ENCODE measurements at places on chromosomes 11 and 22.

GRCh38 chr11:112961146-112961668, at the start of gene NCAM1:
NCAM1 (plus strand) TSS chr11:112961420.
- peak; percentile 78 for DNase-seq

GRCh38 chr11:91921974-91922373, 302.6 kb upstream of the FAT3 start:
- no peak for DNase-seq

DNA sequence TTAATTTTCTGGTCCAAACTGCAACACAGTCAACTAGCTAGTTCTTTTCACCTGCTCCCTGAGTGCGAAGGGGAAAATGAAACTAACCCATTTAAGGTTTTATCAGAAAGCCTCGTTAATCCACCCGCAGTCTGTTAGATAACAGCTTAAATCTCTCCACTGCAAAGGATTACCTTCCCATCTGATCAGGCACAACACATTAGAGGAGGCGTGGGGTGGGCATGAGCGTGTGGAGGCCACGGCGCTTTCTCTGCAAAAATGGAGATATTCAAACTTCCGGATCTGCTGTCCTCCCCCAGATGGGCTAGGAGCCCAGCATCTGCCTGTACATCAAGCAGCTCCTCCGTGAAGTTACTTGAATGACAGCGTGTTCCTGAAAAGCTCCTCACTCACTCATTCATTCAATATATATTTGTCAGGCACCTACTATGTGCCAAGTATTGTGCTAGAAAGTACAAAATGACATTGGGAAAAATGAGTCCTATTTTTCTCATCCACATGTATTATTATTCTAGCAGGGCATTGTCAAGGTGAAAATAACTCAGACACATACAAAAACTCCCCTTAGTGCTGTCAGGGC, 13.5 kb upstream of the ANKK1 start:
- no peak for DNase-seq

DNA sequence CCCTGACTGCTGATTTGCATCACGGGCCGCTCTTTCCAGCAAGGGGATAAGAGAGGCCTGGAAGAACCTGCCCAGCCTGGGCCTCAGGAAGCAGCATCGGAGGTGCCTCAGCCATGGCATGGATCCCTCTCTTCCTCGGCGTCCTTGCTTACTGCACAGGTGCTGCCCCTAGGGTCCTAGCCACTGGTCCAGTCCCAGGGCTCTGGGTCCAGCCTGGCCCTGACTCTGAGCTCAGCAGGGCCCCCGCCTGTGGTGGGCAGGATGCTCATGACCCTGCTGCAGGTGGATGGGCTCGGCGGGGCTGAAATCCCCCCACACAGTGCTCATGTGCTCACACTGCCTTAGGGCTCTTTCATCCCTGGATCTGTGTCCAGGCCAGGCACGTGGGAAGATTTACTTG, 7.0 kb upstream of the IGLL5 start:
- no peak for DNase-seq

- no peak for DNase-seq
Observed at GRCh38 chr11:92739041-92739440, 230.4 kb upstream of the MTNR1B start.

DNA sequence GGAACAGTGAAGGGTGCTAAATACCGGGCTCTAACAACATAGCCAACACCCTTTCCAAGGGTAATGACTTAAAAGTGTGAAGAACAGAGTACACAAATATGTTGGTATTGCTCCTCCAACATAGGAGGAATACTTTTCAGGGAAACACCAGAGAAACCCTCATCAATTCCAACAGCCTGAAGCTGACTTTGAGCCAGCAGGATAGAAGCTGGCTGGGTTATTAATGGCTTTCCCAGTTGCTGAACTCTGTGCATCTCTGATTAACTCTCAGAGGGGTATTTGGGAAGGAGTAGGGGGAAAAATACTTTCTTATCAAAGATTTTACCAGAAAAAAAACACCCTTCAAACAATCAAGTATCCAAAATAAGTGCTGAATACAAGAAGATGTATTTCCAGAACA, 95.6 kb downstream of the AMBRA1 start:
- no peak for DNase-seq

DNA sequence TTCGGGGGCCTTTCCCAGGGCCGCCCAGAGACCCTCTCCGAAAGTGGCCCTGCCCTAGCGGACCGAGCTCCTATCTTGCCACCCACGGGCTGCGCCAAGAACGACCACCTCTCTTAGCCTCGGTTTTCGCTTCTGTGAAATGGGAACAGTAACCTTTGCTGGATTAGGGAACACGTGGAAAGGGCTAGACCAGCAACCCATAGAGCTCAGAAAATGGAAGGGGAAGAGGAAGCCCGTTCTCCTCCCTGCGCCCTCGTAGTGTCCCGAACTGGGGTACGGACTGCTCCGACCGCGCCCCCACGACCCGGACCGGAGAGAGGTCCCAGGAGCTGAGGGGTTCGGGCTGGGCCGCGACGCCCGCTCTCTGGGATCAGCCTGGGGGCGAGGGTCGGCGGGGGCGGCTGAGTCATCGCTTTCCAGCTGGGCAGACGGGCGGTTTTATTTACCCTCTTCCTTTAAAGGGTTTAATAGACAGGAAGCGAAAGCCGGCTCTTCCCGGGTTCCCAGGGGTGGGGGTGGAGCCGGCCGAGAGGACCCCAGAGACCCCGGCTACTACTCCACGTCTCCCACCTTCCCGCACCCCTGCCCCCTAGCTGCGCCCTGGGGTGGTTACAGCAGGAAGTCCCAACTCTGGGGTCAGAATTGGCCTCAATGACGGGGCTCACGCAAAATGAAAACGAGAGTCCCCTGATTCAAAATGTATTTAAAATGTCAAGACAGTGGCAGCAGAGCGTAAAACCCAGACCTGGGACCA, 907 bp upstream of the PHLDA2 start:
- DNase-seq, result peak; percentile 73

- no peak for DNase-seq
Observed at GRCh38 chr11:27618281-27618915, 81.9 kb downstream of the BDNF start.

DNA sequence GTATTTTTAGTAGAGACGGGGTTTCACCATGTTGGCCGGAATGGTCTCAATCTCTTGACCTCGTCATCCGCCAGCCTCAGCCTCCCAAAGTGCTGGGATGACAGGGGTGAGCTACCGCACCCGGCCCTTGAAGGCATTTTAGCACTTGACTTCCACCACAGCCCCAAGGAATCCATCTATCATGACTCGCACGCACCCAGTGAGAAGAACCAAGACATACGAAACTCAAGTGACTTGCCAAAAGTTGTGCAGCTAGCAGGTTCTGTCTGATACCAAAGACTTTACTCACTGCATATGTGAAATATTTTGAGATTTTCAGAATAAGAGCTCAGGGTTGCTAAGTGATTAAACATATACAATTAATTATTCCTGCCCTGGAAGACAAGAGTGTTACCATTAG, 21.0 kb downstream of the FLI1 start:
- DNase-seq, result no peak

DNA sequence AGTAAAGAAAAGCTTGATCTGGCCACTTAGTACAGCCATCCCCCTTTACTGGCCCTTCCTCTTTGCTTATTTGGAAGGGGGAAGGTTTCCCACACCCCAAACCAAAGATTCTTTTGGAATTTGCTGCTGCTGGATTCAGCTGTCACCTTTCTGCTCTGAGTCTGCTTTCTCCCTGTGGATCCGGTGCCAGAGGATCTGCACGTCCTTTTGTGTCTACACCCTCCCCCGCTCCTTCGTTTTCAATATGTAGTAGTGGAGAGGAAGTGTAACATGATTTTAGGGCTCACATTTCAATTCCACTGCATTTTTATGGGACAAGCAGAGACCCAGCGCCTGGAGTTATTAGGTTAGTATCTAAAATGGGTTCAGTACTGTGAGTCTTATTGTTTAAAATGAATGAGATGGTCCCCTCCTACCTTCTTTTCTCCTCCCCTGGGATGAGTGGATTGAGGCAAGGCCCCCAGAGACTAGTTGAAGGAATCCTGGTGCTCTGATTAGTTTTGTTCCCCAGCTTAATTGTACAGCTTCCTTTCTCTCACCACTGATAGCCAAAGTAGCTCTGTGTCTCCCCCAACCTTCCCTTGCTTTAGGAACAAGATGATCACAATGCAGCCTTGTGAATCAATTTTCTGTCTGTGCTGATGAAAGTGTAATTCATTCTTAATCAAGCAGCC, 30.5 kb upstream of the CABP7 start:
- no peak for DNase-seq

- no peak for DNase-seq
Observed at GRCh38 chr11:104490182-104490581, 326.2 kb upstream of the PDGFD start.

GRCh38 chr11:69683764-69684333, 8.7 kb upstream of the LTO1 start:
- DNase-seq, result peak; percentile 77

GRCh38 chr22:22612516-22612915, 31.9 kb upstream of the GGTLC2 start:
- no peak for DNase-seq

DNA sequence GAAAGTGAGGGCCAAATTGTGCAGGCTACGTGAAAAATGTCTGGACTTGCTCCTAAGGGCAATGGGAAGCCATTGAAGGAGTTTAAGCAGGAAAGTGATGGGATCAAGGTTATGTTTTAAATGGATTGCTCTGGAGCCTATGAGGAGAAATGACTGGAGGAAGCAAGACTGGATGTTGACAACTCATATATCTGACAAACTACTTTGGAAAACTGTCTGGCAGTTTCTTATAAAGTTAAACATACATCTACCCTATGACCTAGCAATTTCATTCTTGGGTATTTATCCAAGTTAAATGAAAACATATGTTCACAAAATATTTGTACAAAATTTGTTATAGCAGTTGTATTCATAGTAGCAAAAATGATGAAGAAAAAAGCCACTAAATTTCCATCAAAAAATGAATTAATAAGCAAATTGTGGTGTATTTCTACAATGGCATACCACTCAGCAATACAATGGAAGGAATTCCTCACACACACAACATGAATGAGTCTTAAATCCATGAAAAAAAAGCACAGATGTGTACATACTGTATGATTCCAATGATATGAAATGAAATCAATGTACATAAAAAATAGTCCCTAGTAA, 24.1 kb downstream of the FZD4 start:
- DNase-seq, result no peak

- DNase-seq, result no peak
Observed at GRCh38 chr11:117160826-117161225, 16.7 kb downstream of the PAFAH1B2 start.

GRCh38 chr11:110529043-110529442, 99.3 kb downstream of the FDX1 start:
- DNase-seq, result peak; percentile 52

GRCh38 chr22:38513063-38513462, 7.0 kb upstream of the DDX17 start:
- no peak for DNase-seq

GRCh38 chr11:117092951-117093590, 5.2 kb downstream of the SIK3 start:
- no peak for DNase-seq

GRCh38 chr11:116371146-116371545, 401.6 kb downstream of the BUD13 start:
- no peak for DNase-seq

- DNase-seq, result peak; percentile 53
Observed at GRCh38 chr22:39932918-39933649, 27.1 kb upstream of the TMA7B start.

DNA sequence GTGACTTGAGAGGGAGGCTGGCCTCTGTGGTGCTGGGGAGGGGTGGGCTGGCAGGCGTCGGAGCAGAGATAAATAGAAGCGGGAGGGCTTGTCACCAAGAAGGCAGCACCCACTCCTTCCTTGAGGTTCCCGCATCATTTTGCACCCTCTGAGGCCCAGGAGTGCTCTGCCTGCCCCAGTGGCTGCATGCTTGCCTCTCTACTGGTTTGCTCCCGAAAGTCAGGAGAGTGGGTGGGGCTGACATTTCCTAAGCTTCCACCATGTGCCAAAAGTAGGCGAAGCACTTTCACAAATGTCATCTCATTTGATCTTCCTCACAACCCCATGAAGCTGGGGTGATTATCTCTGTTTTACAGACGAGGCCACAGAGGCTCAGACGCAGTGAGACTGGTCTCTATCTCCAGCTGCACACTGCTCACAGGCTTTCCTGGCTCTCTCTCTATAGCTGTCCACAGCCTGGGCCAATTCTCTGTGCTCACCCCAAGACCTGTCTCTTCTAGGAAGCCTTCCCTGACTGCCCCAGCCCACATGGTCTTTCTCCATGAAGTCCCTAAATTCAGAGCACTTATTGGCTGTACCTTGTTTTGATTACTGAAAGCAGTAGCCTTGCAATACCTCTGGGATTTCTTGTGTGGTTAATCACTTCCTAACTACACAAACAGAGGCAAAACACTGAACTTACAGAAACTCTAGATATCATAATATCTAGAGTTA, 2.6 kb upstream of the UCP3 start:
- peak; percentile 27 for DNase-seq

- DNase-seq, result no peak
Observed at GRCh38 chr11:92915551-92915950, 53.9 kb upstream of the MTNR1B start.

DNA sequence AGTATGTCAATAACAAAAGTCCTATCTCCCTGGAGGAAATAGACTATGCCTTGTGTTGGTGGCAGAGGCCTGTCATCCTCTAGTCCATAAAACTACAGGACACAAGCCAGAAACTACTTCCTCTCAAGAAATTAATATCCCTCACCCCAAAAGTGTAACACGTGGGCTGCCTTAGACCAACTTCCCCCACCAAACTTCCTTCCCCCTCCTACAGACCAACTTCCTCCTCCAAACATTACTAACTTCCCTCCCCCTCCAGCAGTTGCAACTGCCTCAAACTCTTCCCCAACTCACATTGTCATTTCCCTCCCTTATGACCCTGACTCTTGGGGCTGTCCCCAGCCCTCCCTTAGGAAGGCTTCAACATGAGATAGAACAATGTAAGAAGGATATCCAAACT, 6.3 kb downstream of the OR52K2 start:
- DNase-seq, result no peak

- no peak for DNase-seq
Observed at GRCh38 chr11:46200537-46201281, 76.8 kb upstream of the CREB3L1 start.

- DNase-seq, result no peak
Observed at GRCh38 chr11:118703563-118704106, 24.2 kb upstream of the TREH start.

GRCh38 chr11:9138612-9139579, 47.5 kb upstream of the SCUBE2 start:
- DNase-seq, result no peak

DNA sequence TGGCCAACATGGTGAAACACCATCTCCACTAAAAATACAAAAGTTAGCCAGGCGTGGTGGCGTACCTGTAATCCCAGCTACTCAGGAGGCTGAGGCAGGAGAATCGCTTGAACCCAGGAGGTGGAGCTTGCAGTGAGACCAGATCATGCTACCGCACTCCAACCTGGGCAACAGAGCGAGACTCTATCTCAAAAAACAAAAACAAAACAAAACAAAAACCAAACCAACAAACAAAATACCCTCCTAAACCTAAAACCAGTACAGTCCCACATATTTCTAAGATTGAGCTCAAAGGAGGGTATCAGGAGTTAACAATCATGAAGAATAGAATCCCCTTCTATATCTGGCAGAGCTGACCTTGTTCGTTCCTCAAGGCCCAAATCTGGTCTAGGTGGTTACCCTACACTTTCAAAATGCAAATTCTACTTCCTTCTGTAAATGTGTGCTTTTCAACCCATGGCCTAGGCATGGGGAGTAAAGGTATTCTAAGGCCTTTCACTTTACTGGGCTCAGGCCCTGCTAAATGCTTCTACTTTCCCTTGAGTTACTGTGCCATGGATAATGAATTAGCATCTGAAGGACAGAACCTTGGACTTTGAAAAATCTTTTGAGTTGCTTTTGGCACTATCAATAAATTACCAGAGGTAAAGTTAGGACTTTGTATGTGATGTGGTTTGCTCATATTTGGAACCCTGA, 10.4 kb upstream of the PPP2R1B start:
- DNase-seq, result no peak

All from Caco-2 (cell line).